Eye (tissue), 1 donor: ENCODE measurements at places on chromosomes 1 and 21.

GRCh38 chr1:203676455-203676854, 49.8 kb downstream of the ATP2B4 start:
- no peak for DNase-seq

GRCh38 chr1:58812926-58813325, 29.1 kb upstream of the JUN start:
- DNase-seq, result no peak

- no peak for DNase-seq
Observed at GRCh38 chr1:58480191-58480590, 66.3 kb downstream of the OMA1 start.

DNA sequence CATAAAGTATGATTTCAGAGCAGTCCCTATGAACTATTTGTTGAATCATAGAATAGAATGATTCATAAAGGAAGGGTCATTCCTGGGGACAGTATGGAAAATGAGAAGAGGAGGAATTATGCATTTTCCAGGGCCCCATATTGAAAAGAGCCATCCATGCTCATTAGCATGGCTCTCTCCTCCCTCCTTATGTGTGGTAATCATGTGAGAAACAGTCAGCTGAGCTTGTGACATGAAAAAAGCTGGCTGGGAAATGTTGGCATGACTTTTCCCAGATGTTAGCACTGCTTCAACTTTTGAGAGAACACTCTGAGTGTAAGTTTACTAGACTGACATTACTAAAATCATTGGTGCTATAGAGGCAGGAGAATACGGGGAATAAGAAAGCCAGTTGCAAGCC, 16.1 kb downstream of the TRIM67 start:
- DNase-seq, result no peak

- no peak for DNase-seq
Observed at GRCh38 chr1:178898401-178898800, 27.5 kb upstream of the ANGPTL1 start.

GRCh38 chr1:156584813-156585212, 5.3 kb downstream of the TTC24 start:
- DNase-seq, result no peak

DNA sequence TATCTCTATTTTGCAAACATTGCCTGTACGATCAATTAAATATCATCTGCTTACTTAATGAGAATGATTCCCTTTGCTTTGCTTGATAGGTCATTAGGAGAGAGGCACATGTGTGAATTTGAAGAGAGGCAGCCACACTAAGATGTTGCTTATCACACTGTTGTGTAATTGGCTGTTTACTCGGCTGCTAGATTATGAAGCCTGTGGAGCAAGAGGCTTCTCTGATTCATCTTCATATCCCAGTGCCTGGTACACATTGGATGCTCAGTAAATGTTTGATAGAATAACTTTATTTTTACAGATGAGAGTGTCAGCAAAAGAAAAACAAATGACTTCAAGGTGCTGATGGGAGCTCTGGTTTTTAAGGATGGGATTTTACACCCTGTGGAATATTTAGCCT, 156.2 kb upstream of the C8B start:
- no peak for DNase-seq

DNA sequence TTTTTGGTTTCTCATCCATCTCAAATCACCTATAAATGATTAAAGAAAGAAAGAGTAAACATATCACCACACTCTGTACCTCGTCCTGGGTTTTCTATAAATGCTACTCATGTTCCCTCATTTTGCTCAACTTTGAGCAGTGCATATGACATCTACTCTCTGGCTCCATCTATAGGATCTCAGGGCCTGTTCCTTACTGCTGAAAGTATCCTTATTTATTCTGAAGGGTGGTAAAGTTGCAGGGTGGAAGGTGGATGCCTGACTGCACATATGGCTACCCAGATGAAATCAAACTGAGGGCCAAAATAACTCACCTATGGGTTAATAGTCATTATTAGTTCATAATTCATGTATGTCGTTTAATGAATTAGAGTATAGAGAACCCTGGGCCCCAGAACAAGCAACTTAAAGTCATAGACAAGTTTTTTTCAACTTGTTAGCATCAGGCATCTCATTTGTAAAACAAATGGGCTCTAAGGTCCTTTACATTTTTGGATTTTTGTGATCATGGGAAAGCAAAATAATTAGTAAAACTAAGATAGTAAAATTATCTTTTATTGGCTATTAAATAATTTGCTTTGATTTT, 46.5 kb downstream of the NCF2 start:
- peak; percentile 73 for DNase-seq

DNA sequence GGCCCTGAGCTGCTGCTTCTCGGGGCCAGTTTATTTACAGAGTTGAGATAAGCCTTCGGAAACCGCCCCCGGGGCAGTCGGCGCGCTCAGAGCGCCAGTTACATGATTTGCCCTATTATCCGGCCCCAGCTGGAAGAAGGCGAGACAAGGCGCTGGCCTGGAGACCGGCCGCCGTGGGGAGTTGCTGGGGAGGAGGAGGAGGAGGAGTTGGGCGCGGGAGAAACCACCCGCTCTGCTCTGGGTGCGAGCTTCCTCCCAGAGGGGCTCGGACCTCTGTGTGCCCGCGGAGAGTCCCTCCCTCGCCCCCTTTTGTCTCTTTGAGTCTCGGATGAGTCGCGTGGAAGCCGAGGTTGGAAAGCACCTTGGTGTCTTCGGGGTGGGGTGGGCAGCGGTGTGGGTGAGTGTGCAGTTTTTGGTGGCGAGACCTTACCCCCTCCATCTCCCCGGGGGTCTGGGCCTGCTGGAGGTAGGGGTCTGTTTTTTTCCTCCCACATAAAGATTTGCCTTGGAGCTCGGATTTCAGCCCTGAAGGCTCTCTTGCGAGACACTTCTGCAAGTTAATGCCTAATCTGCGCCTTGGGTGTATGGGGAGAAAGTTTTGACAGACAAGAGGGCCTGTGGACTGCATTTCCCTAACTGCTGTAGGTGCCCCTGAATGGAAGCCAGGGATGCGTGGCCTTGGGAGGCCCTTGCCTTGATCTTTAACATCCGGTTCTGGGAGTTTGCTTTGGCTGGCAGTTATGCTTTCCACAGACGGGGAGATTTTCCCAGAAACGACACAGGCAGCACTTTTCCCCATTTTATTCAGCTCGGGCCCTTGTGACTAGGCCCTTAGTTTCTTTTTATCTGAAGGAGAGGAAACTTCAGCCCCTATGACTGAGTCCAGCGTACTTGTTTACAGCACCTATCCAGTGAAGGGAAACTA, 80.0 kb downstream of the NDUFS5 start:
- DNase-seq, result peak; percentile 79

DNA sequence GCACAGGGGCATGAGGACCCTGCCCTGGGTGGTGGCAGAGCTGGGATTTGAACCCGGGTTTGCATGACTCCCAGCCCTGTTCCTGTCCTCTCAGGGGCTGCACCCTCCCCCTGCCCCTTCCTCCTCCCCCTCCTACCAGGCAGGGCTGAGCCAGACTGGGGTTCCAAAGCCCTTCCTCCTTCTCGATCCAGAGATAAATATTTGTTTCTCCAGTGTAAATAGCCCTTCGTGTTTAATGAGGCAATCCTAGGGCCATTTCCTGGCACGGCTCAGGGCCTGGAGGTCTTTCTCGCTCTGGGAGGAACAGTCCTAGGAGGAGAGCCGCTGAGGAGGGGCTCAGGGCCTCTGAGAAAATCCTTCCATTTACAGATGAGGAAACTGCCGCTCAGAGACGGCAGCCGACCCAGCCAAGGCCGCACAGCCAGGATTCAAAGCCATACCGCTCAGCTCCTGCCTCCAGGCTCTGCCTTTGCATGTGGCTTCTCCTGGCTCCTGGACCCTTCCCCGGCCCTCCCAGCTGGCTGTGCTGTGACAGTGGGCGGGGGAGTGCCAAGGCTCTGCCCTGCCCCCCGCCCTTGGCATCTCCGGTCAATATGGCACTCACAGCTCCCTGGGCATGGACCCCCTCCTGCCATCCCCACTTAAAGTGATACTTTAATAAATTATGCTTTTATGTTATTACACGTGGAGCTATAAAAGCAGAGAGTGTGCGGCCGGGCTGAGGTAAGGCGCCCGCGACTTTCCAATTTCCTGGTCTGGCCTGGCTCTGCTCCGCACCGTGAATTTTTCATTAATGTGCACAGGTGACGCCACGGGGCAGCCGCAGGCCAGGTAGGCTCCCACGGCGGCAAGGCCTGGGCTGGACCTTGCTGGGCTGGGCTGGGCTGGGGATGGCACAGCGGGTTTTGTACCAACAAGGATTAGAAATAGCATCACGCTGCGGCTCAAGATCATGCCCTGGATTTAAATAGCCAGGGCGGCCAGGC, 114.7 kb upstream of the WNT4 start:
- no peak for DNase-seq

DNA sequence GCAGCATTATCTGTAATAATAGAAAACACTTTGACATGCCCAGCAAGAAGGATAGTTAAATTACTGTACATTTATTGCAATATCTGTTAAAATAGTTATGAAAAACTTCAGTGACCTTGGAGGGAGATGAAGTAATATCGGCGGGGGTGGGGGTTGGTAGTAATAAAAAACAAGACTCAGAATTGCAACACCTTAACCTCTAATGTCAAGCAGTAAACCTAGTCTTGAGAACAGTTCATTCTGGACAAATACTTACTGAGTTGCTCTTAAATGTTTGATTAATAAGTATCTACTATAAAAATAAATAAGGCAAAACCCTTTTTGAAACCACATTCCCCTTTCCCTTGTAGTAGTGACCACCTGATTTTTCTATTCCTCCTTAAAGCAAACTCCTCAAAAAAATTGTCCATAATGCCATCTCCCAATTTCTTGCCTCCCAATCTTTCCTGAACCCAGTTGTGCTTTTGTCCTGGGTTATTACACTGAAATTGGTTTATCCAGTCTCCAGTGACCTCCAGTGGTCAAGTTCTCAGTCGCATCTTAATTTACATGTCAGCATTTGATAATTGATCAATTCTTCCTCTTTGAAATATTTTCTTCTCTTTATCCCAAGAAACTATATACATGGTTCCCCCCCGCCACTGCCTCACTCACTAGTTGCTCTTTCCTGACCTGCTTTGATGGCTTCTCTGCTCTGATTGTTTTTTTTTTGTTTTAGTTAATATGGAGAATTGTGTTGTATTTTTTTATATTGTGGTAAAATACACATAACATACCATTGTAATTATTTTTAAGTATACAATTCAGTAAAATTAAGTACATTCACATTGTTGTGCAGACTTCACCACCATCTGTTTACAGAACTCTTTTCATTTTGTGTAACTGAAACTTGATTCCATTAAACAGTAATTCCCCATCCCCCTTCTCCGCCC, 36.8 kb downstream of the RAP1A start:
- peak; percentile 72 for DNase-seq

- DNase-seq, result no peak
Observed at GRCh38 chr21:32951041-32951440, 74.7 kb upstream of the OLIG2 start.

- peak; percentile 43 for DNase-seq
Observed at GRCh38 chr1:201713086-201713810, 115.7 kb upstream of the IPO9 start.

- DNase-seq, result no peak
Observed at GRCh38 chr1:158607296-158607695, 2.2 kb downstream of the OR10Z1 start.

GRCh38 chr21:38664315-38664714, 141.4 kb upstream of the ETS2 start:
- DNase-seq, result no peak

DNA sequence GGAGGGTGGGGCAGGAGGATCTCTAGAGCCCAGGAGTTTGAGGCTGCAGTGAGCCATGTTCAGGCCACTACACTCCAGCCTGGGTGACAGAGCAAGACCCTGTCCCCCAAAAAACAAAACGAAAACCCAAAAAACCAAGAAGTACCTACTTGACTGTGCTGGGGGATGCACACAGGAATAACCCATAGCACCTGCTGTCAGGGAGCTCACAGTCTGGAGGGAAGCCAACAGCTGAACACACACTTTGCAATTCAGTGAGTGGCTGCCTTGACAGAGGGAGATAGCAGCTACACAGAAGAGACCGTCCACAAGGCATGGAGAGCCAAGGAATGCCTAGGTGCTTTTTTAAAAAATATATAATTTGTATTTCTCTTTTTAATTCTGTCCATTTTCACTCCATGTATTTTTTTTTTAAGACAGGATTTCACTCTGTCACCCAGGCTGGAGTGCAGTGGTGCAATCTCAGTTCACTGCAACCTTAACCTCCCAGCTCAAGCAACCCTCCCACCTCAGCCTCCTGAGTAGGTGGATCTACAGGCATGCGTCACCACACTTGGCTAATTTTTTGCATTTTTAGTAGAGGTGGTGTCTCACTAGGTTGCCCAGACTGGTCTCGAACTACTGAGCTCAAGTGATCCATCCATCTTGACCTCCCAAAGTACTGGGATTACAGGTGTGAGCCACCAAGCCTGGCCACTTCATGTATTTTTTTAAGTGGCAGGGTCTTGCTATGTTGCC, 68.7 kb downstream of the NID1 start:
- DNase-seq, result no peak

- DNase-seq, result no peak
Observed at GRCh38 chr1:152681616-152682015, 4.3 kb upstream of the LCE2B start.

DNA sequence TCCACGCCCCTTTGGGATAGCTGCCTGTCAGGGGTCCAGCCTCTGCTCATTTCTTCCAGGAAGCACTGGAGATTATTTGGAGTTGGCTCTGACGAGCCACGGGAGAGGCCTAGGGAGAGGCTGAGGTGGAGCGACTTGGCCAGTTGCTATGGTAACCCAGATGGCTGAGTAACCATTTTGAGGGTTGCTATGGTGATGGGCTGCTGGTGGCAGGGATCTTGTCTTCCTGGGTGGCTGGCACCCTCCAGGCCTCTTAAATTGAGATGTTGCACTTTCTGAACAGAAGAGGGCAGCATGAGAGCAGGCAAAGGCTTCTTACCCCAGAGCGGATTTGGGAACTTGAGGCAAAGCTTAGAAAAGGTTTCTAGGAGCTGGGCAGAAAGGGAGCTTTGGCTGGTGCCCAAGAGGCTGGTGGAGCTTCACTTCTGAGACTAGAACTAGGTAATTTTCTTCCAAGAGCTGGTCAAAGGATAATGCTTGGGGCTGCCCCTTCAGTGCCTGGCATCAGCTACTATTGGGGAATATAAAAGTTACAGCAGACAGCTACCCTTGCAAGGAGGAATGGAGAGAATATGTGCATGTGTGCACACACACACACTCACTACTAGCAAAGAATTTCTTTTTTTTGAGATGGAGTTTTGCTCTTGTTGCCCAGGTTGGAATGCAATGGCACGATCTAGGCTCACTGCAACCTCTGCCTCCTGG, 72.5 kb downstream of the NDUFS5 start:
- peak; percentile 94 for DNase-seq

DNA sequence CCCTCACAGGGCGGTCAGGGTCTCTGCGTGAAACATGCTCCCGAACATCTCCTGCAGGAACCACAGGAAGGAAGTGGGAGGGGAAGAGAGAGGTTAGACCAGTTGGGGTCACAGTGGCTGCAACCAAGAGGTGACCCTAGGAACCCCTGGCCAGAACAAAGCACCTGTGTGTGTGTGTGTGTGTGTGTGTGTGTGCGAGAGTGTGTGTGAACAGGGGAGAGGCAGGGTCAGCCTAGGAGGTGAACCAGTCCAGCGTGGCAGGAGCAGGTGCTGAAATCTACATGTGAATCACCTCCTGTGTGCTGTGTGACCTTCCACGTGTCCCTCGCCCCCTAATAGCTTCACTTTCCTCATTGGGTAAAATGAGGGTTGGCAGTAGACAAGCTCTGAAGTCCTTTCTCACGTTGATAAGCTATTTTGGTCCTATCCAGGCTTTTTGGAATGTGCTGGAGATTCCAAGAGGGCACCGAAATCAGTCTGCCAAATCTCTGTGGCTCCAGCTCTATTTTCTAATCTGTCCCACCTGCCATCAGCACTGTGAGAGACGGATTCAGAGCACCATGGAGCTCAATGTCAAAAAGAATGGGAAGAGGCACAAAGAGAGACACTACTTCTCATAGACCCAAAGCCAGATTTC, 27.8 kb downstream of the SLC26A9 start:
- no peak for DNase-seq

GRCh38 chr1:40247655-40248054, at the start of gene TMCO2:
TSS of gene TMCO2 (plus strand) at chr1:40247937. CDS start at chr1:40247994, 57 bp downstream.
- no peak for DNase-seq
